ENCODE measurements at places on chromosomes 16 and 17.

DNA sequence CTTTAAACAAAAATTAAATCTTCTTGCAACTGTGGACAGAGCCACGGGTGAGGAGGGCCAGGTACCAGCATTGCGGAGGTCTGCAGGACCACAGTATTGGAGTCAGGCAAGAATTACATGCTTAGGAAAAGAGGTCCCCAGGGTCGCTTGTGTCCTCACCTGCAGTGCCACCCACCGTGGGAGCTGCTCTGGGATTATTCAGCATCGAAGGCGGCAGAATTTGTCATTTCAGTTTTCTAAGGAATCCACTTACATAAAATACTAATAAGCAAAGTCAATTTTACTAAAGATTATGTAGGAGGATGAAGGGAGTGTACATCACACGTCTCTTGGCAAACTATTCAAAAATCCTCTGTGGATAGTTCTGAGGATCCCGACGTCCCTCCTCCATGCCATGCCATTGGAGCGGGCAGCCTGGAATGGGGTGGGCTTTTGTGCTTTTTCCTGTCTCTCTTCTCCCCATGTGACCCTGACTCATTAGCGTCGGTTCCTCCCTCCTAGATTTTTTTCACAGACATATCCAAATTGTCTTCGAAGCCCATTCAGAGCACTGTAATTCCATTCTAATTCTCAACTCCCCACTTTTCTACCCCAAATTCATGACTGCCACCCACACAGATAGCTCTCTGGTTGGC is 3.0 kb upstream of the PIK3R6 start:
- DNase-seq: no peak

- DNase-seq: peak; percentile 10
Measured at GRCh38 chr17:28643983-28644786, 773 bp downstream of the BLTP2 start.

GRCh38 chr16:70746708-70747424 is 54.1 kb downstream of the VAC14 start:
- peak; percentile 24 for DNase-seq

DNA sequence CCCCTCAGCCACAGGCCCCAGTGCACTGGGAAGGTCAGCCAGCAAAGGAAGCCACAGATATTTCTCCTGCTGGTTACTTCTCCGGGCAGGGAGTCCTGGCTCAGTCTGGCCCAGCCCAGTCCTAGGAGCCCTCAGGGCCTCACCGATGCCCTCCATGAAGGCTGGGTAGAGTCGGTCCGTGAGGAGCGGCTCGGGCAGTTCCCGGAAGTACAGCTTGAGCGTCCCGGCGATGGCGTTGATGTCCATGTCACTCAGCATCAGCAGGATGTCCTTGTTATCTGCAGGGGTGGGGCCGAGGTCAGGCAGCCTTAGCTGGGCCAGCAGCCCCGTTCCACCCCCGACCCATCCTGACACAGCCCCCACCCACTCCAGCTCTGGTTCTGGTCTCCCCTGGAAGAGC is 13.7 kb downstream of the TIMM22 start:
- DNase-seq: no peak

GRCh38 chr17:9247401-9247938 is 226.2 kb downstream of the NTN1 start:
- DNase-seq: no peak

DNA sequence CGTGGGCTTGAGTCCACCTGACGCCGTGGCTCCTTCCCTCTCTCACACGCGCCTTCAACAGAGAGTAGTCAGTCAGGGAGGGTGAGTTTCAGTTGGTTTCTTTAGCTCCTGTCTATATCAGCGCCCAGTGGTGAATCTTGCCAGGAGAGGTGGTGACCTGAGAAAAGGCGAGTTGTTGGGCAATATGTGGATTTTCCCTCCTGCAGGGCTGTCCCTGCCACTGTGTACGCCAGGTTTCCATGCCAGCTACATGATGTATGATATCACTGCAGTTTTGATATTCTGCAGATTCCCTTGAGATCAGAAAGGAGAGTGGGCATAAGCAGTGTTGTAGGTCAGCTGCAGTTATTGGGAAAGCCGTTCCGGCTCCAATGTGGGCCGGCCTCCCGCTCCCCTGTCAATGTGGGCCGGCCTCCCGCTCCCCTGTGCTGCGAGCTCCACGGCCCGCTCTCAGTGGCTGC is 31.4 kb downstream of the BANP start:
- DNase-seq: no peak

- DNase-seq: no peak
Measured at GRCh38 chr17:3915581-3915994, 677 bp downstream of the P2RX1 start.

GRCh38 chr16:82874271-82874670 is 247.5 kb downstream of the CDH13 start:
- DNase-seq: no peak

GRCh38 chr17:79919164-79919585 is 79.9 kb upstream of the CBX4 start:
- DNase-seq: no peak

GRCh38 chr17:48374650-48375230 is 55.3 kb downstream of the SKAP1 start:
- DNase-seq: no peak

- no peak for DNase-seq
Measured at GRCh38 chr16:58464047-58464915, 35.7 kb upstream of the NDRG4 start.

GRCh38 chr16:72850853-72851252 is 197.1 kb downstream of the ZFHX3 start:
- no peak for DNase-seq

DNA sequence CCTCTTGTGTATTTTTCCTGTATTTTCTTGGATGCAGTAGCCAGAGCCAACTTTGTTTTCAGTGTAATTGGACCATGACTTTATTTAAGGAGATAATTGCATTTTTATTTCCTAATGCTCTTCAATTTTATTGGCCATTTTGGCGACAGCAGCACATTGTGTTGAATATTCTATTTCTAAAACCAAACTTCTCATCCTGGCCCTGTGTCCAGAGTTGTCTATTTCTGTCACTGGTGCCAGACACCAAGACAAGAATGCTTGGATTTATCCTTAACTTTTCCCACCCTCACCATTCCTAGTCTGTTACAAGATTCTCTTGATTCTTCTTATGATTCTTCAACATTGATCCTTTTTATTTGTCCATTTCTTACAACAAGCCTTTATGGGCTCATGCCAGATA is 37.1 kb downstream of the ARHGAP44 start:
- DNase-seq: no peak

GRCh38 chr16:15601212-15601879 is 41.6 kb downstream of the MARF1 start:
- DNase-seq: no peak

DNA sequence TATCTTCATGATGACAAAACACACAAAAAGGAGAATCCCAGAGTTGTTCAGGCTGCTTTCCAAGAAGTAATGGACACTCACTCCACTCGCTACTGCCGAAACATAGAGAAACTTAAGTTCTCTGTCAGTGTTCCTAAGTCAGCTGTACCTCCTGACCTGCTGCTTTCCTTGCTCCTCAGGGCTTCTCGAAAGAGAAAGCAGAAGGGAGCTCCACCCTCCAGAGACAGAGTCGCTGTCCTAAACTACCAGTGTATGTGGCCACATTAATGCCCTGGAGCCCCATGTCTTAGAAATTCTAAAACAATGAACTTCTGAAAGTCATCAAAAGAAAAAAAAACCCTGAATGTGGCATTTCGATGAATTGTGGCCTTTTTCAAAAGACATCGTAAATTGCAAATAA is 390.8 kb upstream of the MON1B start:
- no peak for DNase-seq

GRCh38 chr16:12680531-12680930 is 123.2 kb downstream of the CPPED1 start:
- no peak for DNase-seq

GRCh38 chr16:47528431-47528830 is 67.3 kb downstream of the PHKB start:
- DNase-seq: no peak

DNA sequence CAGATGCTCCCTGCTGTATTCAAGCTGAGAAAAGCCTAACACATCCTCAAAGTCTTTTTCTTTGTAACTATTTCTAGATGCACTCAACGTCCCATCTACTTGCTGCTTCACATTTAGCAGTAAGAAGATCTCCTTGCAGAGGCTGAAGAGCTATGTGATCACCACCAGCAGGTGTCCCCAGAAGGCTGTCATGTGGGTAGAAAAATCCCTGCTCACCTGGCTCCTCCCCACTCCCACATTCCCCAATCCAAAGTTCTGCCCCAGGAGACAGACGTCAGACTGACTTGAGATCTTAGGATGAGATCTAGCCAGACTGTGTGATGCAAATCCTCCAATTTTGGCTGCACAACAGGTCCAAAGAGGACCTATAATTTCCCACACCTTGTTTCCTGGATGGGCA is 1.1 kb downstream of the CCL13 start:
- DNase-seq: no peak

- no peak for DNase-seq
Measured at GRCh38 chr16:68760671-68761275, 23.7 kb downstream of the CDH1 start.

DNA sequence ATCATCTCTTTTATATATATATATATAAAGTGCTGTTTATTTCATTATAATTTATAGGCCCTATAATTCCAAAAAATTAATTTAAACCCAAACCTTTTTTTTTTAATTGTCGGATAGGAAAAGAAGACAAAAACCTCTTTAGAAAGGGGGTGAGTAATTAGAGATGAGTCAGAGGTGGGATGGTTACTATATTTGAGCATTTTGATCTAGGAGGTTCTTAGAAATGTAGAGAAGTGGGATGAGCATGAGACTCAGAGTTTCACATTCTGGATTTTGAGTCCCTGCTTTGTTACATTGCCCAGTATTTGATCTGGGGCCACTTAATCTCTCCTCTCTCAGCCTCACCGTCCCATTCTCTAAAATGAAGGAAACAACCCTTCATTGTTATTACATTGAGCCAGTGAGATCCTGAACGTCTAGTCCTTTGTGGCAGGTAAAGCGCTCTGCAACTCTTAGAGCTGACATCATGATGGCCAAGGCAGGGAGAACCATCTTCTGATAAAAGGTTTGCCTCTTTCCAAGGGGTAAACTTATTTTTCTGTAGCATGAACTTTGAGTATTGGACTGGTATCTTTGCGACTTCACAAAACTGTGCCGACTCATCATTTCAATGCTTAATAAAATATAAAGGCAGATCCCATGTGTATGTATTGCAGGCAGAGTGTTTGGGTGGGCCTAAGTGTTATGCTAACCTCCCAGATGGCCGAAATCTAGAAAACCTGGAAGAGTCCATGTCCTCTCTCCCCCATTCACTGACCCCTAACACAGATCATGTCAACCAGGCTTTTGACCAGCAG is 21.3 kb downstream of the HS3ST3B1 start:
- DNase-seq: no peak

- no peak for DNase-seq
Measured at GRCh38 chr16:76280421-76281215, 3.4 kb downstream of the CNTNAP4 start.
